LHCN-M2 (cell line): ENCODE measurements at places on chromosomes 5 and 9. TPM values are rescaled to one million over a fixed set of nuclear protein-coding genes. Genes with fewer than 3 reads are reported as not detected.
A peak's percentile ranks its signal among the peaks of the same experiment; 100 is the strongest.

The GPRIN1 gene
- 11.7 and 16.2 TPM in 2 replicates for total RNA-seq

DNA sequence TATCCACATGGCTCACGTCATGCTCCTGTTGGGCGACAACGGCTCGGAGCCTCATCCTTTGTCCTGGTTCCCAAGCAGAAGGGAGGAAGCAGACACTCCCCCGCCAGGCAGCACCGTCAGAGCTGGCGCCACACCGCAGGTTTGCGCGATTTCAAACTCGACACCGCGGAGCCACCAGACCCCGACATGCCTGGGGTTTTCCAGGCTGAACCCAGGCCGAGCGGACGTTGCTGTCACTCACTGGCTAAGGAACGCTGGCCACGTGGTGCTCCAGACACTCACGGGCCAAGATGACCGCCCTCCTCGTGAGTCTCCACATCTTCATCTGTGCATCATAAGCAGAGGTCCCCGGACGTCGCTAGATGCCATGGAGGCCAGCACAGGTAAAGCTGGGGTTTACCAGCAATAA lies 9.0 kb downstream of the TERT start:
- no peak for DNase-seq

- no peak for DNase-seq
Observed at GRCh38 chr9:37251452-37251851, 131.1 kb downstream of the ZCCHC7 start.

- no peak for DNase-seq
Observed at GRCh38 chr9:98413084-98413483, 157.6 kb upstream of the TBC1D2 start.

GRCh38 chr5:142697356-142698255 lies 11.7 kb upstream of the FGF1 start:
- DNase-seq, result peak; percentile 74

DNA sequence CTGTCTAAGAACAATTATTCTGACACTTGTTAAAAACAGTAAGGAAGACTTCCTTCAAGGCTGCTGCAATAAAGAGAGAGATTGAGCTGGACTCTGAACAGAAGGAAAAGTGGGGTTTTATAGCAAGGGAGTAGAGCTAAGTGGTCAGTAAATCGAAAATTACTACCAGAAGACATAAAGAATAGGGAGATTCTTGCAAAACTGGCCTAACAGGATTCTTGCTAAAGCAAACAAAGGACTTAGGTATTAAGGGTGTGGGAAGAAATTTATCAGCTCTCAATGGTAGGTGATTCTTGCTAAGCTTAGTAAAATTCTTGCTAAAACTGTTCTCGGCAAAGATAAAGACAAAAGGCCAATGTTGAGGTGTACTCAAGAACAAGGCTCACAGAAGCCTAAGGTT lies 300.5 kb downstream of the SLCO4C1 start:
- DNase-seq, result no peak

The IL4 gene
- total RNA-seq, result not detected in 2 replicates

DNA sequence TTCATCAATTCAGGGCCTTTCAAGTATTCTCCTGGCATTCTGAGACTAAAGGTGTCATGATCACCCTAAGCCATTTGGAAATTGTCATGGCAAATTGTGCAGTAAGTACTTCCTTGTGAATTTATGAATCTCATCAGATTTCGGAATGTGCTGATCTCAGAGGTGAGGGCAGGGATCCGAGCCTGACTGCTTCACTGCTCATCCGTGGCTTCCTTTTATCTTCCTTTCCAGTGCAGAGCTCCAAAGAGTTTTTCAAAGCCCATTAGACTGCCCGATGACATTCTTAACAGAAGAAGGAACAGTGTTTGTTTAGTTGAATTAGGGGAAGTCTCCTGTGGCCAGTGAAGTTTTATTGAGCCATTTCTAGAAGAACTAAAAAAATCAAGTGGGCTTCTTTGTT lies 182.8 kb upstream of the GDNF start:
- no peak for DNase-seq

DNA sequence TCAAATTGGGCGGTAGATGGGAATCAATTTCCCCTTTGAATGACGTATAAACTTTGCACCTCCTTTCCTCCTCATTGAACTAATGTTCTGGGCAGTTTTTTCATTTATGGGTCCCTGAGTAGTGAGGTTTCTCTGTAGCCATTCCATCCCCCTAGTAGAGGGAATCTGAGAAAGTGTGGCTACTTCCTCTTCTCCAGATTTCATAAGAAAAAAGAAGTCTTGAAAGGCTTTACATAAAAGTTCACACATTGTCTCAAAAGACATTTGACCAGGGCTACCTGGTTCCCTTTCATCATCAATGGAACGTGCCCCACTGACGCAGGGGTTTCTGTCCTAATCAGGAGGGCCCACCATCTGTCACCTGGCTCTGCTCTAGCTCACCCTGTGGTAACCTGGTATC lies 57.3 kb downstream of the CTSL start:
- DNase-seq, result no peak

- no peak for DNase-seq
Observed at GRCh38 chr5:150397146-150397781, 15.4 kb downstream of the CD74 start.

The HAVCR1 gene
- not detected in 2 replicates for total RNA-seq

GRCh38 chr9:19967216-19967887 lies 178.5 kb upstream of the SLC24A2 start:
- peak; percentile 54 for DNase-seq

GRCh38 chr5:40575921-40576320 lies 103.8 kb upstream of the PTGER4 start:
- no peak for DNase-seq

- DNase-seq, result peak; percentile 15
Observed at GRCh38 chr9:77440057-77440456, 208.1 kb downstream of the GNA14 start.

- DNase-seq, result no peak
Observed at GRCh38 chr5:119019501-119019900, 31.2 kb upstream of the DTWD2 start.

- DNase-seq, result no peak
Observed at GRCh38 chr5:142453932-142454331, 129.1 kb upstream of the SPRY4 start.

GRCh38 chr9:122807271-122807900 lies 7.5 kb downstream of the OR1K1 start:
- peak; percentile 18 for DNase-seq

GRCh38 chr5:138843316-138844124 lies 31.6 kb downstream of the LRRTM2 start:
- DNase-seq, result no peak

- no peak for DNase-seq
Observed at GRCh38 chr9:28329323-28329722, 756.0 kb upstream of the C9orf72 start.

DNA sequence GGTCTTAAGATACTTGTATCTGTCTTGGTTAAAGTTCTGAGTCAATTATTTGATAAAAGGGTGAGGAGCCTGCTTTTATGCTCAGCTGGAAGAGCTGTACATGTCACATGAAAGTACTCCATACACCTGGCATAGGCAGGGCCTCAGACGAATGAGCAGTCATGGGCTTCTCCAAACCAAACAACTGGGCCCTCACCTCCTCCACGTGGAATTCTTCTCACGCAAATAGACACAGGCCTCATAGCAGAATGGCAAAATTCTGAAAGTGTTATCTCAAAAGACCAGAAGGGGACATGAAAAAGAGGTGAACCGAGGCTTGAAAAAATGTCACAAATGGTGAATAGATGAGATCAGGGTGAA lies 48.6 kb downstream of the FAM240B start:
- no peak for DNase-seq

DNA sequence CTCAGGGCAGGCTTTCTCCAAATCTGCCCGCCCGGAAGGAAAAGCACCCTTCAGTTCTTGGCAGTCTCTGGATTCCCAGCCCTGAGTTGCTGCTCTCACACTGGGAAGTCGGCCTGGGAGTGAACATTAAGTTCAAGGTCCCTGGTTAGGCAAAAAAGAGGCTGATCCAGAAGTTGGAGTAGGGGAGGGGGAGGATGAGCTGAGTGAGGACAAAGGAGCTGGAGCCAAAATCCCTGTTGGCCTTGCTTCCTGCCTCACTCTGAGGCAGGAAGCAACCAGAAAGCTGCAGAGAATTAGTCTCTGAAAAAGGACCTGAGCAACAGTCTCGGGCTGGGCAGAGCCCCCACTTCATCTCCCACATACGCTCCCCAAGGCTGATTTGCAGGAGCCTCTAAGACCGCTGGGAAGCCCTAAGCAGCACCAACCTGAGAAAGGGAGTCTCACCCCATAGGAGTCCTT lies 15.0 kb upstream of the RPS14 start:
- DNase-seq, result no peak
